ENCODE measurements at places on chromosomes 16 and 17.

DNA sequence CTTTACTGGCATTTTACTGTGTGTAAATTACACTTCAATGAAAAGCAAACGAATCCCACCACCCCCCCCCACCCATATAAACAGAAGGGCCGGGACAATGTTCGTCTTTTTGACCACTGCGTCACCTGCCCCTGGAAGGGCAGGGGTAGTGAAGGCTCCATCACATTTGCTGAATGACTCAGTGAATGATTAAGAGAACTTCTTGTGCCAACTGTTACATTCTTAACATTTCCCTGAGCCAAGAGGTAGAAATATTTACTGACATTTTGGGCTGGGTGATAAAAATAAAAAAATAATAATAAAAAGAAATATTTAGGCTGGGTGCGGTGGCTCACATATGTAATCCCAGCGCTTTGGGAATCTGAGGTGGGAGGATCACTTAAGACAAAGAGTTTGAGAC lies 24.1 kb downstream of the C16orf96 start:
- no peak for DNase-seq

DNA sequence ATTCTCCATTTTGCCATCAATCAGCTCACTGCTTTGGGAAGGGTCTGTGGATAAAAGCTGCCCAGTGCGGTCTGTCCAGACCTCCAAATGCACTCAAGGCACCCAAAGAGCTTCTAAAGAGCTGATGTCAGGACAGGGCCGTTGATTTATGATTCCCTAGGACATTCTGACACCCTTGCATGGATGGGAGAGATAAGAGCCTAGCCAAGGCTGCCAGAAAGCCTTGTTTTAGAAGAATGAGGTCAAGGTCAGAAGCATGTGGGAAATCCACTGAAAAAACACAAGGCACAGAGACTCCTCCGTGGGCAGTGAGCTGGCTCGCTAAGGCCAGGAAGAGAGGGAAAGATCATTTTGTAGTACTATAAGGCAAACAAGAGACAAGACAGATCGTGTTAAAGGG lies 214.0 kb downstream of the CDH11 start:
- DNase-seq = no peak

GRCh38 chr17:2433696-2434095 lies 32.8 kb upstream of the MNT start:
- no peak for DNase-seq

DNA sequence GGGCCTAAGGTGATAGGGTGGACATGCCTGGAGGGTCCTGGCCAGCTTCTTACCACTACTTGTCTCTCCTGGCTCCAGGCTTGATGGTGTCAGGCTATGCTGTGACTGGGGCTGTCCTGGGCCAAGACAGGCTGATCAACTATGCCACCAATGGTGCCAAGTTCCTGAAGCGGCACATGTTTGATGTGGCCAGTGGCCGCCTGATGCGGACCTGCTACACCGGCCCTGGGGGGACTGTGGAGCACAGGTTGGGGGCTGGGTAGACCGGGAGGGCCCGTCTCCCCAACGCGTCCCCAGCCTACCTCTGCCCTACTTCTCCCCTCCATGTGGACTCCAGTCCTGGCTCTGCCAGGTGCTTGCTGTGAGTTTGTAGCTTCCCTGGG lies 4.5 kb downstream of the SPATA20 start:
- no peak for DNase-seq

GRCh38 chr16:53662072-53662471 lies 41.6 kb downstream of the RPGRIP1L start:
- no peak for DNase-seq

GRCh38 chr17:41773190-41773588 lies 13.3 kb downstream of the JUP start:
- DNase-seq = no peak

DNA sequence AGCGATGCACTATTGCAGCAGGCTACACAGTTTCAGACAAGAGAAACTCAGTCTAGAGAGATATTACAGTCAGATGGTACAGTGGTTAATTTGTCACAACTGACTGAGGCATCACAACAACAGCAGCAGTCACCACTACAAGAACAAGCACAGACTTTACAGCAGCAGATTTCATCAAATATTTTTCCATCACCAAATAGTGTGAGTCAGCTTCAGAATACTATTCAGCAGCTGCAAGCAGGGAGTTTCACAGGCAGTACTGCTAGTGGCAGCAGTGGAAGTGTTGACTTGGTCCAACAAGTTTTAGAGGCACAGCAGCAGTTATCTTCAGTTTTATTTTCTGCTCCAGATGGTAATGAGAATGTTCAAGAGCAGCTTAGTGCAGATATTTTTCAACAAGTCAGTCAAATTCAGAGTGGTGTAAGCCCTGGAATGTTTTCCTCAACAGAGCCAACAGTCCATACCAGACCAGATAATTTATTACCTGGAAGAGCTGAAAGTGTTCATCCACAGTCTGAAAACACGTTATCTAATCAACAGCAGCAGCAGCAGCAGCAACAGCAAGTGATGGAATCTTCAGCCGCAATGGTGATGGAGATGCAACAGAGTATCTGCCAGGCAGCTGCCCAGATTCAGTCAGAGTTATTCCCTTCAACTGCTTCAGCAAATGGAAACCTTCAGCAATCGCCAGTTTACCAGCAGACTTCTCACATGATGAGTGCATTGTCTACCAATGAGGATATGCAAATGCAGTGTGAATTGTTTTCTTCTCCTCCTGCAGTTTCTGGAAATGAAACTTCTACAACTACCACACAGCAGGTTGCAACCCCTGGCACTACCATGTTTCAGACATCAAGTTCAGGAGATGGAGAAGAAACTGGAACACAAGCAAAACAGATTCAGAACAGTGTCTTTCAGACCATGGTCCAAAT lies 34.1 kb downstream of the NQO1 start:
- no peak for DNase-seq

DNA sequence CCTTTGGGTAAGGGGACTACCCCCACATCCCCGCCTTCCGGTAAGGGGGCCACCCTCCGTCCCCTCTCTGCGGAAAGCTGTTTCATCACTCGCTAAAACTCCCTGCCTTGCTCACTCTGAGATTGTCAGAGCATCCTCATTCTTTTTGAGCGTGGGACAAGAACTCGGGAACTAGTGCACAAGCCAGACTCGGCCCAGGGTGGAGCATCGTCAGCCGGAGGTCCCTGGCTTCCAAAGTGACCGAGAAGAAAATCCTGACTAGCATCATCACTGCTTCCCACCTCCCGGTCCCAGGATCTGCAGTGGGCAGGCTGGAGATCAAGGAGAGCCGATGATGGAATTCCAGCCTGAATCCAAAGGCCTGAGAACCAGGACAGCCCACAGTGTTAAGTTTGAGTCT lies 380.3 kb downstream of the SEC14L1 start:
- no peak for DNase-seq

DNA sequence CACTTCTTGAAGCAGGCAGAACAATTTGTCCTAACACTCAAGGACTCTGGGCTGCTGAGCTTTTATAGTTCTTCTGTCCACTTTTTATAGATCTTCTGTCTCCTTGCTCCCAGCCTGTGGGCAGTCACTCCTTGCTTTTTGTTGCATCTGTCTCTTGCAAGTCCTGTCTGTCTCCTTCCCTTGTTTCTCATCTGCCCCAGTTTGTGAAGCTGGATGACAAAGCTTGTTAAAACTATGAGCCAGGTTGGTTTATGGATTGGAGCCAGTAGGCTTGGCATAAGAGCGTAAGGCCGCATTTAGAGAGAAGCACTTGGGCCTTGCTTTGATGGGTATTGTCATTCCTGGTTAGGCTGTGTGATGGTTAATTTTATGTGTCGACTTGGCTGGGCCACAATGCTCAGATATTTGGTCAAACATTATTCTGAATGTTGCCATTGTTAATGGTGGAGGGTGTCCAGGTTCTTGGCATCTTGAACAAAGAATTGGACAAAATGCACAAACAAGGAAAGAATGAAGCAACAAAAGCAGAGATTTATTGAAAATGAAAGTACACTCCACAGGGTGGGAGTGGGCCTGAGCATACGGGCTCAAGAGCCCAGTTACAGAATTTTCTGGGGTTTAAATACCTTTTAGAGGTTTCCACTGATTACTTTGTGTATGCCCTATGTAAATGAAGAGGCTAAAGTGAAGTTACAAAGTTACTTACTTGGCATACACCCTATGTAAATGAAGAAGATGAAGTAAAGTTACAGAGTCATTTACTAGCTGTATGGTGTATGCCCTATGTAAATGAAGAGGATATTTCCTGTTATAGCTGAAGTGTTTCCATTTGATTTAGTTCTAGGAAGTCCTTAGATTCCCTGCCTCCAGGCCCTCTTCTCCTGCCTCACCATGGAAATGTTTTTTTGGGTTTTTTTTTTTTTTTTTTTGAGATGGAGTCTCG lies 8.0 kb upstream of the CPPED1 start:
- DNase-seq = no peak

GRCh38 chr17:45703806-45704205 lies 80.3 kb upstream of the CRHR1 start:
- DNase-seq = no peak

GRCh38 chr16:22001591-22001990 lies 675 bp upstream of the PDZD9 start:
- no peak for DNase-seq

GRCh38 chr16:30548416-30549253 lies 9.5 kb downstream of the ZNF764 start:
- DNase-seq = no peak

- DNase-seq = no peak
These were observed 1.3 kb upstream of the MTSS2 start for GRCh38 chr16:70687102-70687511.

DNA sequence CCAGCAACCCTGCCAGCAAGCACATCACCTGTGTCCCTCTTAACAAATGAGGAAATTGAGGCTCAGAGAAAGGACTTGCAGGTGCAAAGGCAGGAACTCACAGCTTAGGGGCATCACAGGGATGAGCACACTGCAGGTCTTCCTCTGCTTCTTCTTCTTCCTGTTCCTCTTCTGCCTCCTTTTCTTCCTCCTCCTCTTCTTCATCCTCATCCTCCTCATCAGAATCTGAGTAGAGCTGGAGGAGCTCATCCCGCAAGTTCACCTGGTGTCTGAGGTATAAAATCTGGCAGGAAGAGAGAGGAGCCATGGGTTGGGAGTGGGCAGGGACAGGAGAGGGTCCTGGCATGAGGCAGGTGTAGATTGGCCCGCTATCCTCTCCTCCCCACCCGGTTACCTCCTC lies 2.6 kb downstream of the HAP1 start:
- DNase-seq = no peak

DNA sequence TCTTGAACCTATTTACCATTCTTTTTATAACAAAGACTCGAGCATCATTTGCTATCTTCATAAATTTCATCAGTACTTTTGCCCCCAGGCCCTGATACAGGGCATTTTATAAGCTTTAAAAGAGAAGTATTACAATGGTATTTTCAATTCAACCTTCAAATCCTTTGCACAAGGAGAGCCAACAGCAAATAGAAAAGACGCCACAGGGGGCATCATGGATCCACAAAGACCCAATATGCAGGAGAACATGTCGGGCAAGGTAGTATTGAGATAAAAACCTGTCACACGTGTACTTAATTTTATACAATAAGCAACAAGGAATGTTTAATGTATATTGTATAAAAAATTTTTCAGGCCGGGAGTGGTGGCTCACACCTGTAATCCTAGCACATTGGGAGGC lies 10.2 kb downstream of the MAP3K14 start:
- DNase-seq = no peak

- DNase-seq = no peak
These were observed 8.7 kb downstream of the C16orf87 start for GRCh38 chr16:46822270-46822669.

- no peak for DNase-seq
These were observed 31.5 kb downstream of the SALL1 start for GRCh38 chr16:51119556-51119955.

DNA sequence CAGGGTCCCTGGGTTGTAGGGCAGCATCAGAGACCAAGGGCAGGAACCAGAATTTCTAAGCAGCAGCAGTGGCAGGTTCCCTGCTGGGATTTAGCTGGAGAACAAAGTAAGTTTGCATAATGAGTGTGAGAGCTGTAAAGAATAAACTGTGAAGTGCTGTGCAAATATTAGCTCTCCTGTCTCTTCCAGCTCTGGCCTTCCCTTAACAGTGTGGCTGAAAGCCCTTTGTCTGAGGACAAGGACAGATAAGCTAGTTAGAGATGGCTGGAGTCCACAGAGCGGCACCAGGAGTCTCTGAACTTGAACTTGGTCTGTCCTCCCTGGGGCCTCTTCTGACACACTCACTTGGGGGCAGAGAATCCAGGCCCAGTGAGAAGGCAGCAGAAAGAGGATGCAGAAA lies 98.2 kb upstream of the WSCD1 start:
- DNase-seq = no peak

DNA sequence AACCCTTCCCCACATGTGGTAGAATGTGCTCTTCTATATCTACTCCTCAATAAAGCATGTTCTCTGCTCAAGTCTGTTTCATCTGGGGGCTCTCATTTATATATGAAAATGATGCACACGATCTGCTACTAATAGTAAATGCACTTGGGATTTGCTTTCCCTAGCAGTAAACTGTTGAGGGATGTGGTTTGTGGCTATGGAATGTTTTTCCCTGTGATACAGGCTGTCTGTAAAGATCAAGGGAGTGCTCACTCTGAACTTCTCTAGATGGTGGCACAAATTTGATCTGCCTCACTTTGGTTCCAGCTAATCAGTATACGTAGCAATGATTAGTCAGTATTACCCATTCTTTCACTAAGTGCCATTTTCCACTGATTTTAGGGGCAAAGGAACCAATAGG lies 18.8 kb downstream of the TAC4 start:
- DNase-seq = no peak

DNA sequence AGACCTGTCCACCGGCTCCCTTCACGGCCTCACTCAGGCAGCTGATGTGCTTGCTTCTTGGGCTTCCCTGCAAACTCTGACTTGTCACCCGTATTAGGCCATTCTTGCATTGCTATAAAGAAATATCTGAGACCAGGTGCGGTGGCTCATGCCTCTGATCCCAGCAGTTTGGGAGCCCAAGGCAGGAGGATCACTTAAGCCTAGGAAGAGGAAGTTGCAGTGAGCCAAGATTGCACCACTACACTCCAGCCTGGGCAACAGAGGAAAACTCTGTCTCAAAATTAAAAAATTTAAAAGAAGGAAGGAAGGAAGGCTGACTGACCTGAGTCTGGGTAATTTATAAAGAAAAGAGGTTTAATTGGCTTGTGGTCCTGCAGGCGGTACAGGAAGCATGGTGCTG lies 17.0 kb downstream of the SOST start:
- DNase-seq = no peak

GRCh38 chr17:19744492-19744891 lies 3.6 kb downstream of the ALDH3A1 start:
- DNase-seq = no peak
